Right lung (tissue), 10 donors: ENCODE measurements at places on chromosomes 3 and 15. TPM values are rescaled to one million over a fixed set of nuclear protein-coding genes. Genes with fewer than 3 reads are reported as not detected.

The MOBP gene
- 0.51 TPM for polyA plus RNA-seq

The EXD1 gene
- not detected for polyA plus RNA-seq

The RASA2 gene
- 18.6 TPM for polyA plus RNA-seq

The PTH1R gene
- polyA plus RNA-seq, result 65.0 TPM

The NKIRAS1 gene
- 12.7 TPM for polyA plus RNA-seq

GRCh38 chr15:86311568-86312280, 232.1 kb downstream of the AGBL1 start:
- no peak for DNase-seq

GRCh38 chr3:129972301-129972700, 2.2 kb upstream of the TRH start:
- no peak for DNase-seq

DNA sequence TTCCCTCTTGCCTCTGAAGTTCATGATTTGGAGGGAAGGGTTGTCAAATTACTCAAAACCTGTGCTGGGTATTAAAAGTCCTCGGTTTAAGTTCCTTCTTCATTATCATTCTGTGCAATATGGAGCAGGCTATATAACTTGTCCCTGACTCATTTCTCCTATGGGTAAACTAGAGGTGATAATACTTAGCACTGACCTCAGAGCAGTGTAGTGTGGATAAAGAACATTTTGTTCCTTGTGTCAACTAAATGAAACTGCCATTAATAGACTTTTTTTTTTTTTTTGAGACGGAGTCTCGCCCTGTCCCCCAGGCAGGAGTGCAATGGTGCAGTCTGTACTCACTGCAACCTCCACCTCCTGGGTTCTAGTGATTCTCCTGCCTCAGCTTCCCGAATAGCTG, 2.2 kb upstream of the BBX start:
- no peak for DNase-seq

GRCh38 chr3:15439476-15439875, 12.1 kb downstream of the EAF1 start:
- no peak for DNase-seq

DNA sequence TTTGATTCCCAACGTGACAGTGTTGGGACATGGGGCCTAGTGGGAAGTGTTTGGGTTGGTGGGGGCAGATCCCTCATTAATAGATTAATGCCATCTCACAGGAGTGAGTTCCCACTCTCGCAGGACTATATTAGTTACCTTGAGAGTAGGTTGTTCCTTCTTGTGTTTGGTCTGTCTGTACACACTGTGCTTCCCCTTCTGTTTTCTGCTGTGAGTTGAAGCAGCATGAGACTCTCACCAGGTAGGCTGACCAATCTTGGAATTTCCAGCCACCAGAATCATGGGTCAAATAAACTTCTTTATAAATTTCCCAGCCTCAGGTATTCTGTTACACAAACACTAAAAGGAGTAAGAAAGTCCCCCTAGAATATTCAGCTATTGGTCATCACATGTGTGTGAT, 145.4 kb downstream of the ERC2 start:
- DNase-seq, result no peak
